ENCODE measurements at places on chromosomes 7 and 10. TPM values are rescaled to one million over a fixed set of nuclear protein-coding genes. Genes with fewer than 3 reads are reported as not detected.

DNA sequence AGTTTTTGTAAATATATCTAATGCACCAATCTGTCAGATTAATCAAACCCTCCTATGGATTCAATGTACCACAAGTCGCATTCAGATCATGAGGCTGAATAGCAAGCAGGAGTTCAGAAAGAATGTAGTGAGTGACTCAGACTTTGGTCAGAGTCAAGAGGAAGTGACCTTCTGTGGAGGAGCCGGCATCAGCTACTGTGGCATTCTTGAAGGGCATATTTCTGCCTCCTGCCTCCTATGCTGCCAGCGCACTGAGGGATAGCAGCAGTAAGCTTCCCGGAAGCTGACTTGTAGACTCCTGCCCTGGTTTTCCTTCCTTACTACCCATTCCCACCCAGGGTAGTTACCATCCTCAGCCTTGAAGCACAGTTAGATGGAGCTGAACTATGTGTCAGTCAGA is 867.5 kb downstream of the NRG3 start:
- H3K4me1 ChIP-seq = no peaks in the 10 kb centered on the region
- H3K27ac ChIP-seq = no peak overlapping the region
- H3K36me3 ChIP-seq = no peaks in the 10 kb centered on the region
- no peaks in the 10 kb centered on the region for H3K27me3 ChIP-seq
- DNase-seq = no peak

DNA sequence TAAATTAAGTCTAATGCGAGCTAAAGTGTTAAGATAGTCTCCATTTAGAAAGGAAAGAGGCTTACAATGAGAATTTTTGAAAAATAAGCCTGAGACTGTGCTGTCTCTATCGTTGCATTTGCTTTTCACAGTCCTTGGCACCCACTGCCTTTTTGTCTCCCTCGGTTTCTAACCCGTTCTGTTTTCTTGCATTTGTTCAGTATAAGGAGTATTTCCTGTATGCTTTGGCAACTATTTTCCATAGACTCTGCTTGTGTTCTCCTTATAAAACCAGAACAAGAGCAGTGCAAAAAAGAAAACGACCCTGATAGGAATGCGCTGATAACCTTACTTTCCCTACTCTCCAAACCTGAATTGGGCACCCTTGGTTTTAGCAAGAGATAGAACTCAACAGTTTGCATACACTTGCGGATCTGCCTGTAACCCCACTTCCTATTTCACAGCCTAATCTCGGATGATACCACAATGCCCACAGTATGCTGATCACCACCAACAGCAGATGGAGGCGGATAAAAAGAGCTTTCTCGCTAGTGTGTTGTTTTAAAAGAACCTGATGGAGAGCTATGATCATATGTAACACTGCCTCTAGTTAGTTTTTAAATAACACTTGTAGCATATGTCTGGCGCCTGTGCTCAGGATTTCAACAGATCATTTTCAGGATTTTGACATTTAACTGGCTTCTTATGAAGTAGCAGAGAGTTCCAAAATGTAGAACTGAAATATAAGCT is 1.6 kb upstream of the ARHGAP12 start:
- H3K4me3 ChIP-seq = peak overlapping the region; percentile 82
- H3K36me3 ChIP-seq = no peaks in the 10 kb centered on the region
- peak overlapping the region; percentile 56 for H3K27ac ChIP-seq
- H3K27me3 ChIP-seq = peaks cover 14% of the 10 kb centered on the region

- no peak for DNase-seq
- H3K4me1 ChIP-seq = no peaks in the 10 kb centered on the region
- no peaks in the 10 kb centered on the region for H3K27me3 ChIP-seq
Observed at GRCh38 chr7:102230593-102230992, 56.1 kb upstream of the SH2B2 start.

DNA sequence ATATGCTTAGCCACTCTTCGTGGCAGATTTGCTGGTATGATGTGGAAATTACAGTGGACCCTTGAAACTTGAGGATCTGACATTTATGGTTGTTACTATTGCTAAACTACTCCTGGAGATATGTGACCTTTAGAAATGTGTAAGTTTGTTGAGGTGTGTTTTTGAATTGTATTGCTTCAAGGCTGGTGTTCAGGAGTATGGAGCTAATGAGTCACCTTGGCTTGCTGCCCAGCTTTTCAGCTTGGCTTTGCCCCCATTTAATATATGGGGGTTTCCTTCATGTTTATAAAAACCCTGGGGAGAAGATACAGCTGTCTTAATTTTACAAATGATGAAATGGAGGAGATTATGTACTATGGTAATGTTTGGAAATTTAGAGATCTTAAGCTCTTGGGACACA is 11.6 kb downstream of the HBP1 start:
- H3K27ac ChIP-seq = peak overlapping the region; percentile 59
- H3K4me3 ChIP-seq = no peak overlapping the region
- no peak for DNase-seq
- H3K36me3 ChIP-seq = peaks cover 25% of the 10 kb centered on the region

GRCh38 chr10:129971381-129972144 is 7.5 kb upstream of the EBF3 start:
- DNase-seq = no peak
- H3K4me3 ChIP-seq = peak overlapping the region; percentile 58
- H3K4me1 ChIP-seq = peaks cover 13% of the 10 kb centered on the region
- H3K36me3 ChIP-seq = peaks cover 2% of the 10 kb centered on the region
- peaks cover 38% of the 10 kb centered on the region for H3K27me3 ChIP-seq
- H3K27ac ChIP-seq = peak overlapping the region; percentile 88

- no peak overlapping the region for H3K4me3 ChIP-seq
- no peak overlapping the region for H3K27ac ChIP-seq
- H3K4me1 ChIP-seq = no peaks in the 10 kb centered on the region
- peaks cover 2% of the 10 kb centered on the region for H3K27me3 ChIP-seq
- H3K36me3 ChIP-seq = no peaks in the 10 kb centered on the region
Observed at GRCh38 chr10:71459513-71459912, 62.8 kb downstream of the CDH23 start.

KCNIP2 gene
- 2.5 TPM for total RNA-seq

Measured in activated T-helper 1 cell treated with anti-CD3 and anti-CD28 coated beads, Interleukin-12 subunit alpha, Interleukin-12 subunit beta, Interleukin-2, Interleukin-4 antibody, amounts not matched to agents 30 ng/mL and 10 ng/mL and 1 ng/mL, durations not matched to agents 14 hours and 24 hours and 36 hours (primary cell).